Breast epithelium (tissue), 4 donors: ENCODE measurements at places on chromosomes 4 and X. TPM values are rescaled to one million over a fixed set of nuclear protein-coding genes. Genes with fewer than 3 reads are reported as not detected.

- H3K4me3 ChIP-seq, result no peak overlapping the region
- DNase-seq, result no peak
- no peaks in the 10 kb centered on the region for H3K27me3 ChIP-seq
Observed at GRCh38 chr4:155639704-155640523, 26.7 kb upstream of the GUCY1A1 start.

DNA sequence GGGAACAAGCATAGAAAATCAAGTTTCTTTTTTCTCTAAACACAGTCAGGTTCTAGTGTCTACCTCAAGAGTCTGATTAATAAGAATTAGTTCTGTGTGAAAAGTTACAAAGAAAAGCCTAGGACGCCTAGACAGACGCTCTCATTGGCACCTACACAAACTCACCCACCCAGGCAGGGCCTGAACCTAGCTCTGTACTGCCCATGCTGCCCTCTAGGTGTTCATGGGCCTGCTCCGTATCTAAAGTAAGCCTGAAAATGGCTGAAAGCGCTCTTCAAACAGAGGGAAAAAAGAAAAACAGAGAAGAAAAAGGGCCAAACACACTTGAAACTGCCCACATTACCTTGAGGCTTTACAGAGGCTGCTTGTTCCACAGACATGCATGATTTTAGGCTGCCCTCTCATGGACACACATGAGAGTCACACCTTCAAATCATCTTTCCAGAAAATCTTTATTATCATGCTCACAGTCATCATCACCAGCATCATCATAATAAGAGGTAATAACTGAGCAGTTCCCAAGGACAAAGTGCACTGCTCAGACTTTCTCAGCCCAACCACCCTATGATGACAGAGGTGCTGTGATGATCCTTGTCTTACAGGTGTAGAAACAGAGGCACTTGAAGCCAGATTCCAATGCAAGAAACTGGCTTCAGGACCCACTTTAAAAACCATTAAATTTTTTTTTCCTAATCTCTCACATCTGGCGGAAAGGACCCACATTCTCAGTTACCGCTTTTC lies 49.6 kb downstream of the MAP7D2 start:
- H3K27me3 ChIP-seq, result peaks cover 23% of the 10 kb centered on the region
- H3K36me3 ChIP-seq, result no peaks in the 10 kb centered on the region
- no peak overlapping the region for H3K4me3 ChIP-seq
- no peaks in the 10 kb centered on the region for H3K4me1 ChIP-seq
- no peak for DNase-seq

DNA sequence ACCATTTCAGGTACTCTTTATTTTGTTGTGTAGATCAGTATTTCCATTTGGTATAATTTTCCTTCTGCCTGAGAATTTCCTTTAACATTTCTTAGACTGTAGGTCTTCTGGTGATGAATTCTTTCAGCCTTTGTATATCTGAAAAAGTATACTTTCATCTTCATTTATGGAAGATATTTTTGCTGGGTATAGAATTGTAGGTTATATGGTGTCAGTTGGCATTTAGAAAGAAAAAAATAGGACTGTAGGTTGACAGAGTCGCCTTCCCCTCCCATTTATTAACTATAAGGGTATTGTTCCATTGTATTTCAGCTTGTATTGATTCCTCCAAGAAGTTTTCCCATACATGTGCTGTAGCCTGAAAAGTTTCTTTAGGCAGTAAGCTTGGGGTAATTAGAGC lies 71.9 kb downstream of the KDM6A start:
- DNase-seq, result no peak
- no peak overlapping the region for H3K4me3 ChIP-seq
- no peaks in the 10 kb centered on the region for H3K27me3 ChIP-seq
- H3K27ac ChIP-seq, result no peak overlapping the region

The SRPK3 gene
- 0.33 TPM for total RNA-seq

DNA sequence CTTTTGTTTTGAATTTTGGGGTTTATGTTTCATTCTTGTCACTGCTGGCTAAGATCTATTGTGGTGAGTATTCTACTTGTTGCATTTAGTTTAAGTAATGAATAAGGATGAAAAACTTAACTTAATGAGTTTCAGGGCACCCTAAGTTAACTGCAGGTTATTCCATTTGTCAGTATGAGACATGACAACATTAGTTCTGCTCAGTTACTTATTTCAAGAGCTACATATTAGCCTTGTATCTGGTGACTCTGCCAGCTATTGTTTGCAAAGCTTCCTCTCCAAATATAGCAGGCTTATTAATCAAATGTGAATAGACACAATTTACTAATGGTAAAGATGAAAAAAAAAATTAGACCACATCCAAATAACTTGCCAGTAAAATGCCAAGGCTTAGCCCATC lies 567.1 kb downstream of the IL15 start:
- H3K4me1 ChIP-seq, result no peaks in the 10 kb centered on the region
- no peaks in the 10 kb centered on the region for H3K36me3 ChIP-seq
- no peaks in the 10 kb centered on the region for H3K27me3 ChIP-seq

GRCh38 chr4:189809241-189809735 lies 131.4 kb upstream of the FRG1 start:
- H3K27me3 ChIP-seq, result no peaks in the 10 kb centered on the region
- no peaks in the 10 kb centered on the region for H3K4me1 ChIP-seq
- H3K4me3 ChIP-seq, result no peak overlapping the region
- H3K27ac ChIP-seq, result no peak overlapping the region

DNA sequence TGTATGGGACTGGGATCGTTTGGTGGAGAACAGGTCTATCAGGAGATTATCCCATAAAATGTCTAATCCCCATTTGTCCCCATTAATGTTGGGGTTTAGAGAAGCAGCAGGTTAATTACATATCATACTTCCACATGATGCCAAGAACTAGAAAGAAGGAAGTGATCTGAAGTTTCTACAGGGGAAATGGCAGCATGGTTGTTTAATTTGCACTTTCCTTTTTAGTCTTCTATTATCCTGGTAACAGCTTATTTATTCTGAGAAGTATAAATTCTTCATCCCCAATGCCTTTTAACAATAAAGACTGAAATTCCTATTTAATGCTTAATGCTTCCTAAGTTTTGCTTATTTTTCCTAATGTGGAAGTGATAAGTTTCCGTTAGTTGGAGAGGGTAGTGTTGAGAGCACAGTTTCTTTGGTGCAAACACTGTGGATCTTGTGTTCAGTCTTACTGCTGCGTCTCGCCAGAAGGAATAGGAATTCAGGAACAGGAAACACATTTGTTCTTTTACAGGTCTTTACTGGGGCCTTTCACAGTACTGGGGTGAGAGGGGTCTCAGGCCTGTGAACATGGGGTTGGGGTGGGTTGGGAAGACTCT lies 59.5 kb upstream of the TADA2B start:
- H3K36me3 ChIP-seq, result no peaks in the 10 kb centered on the region
- H3K4me1 ChIP-seq, result no peaks in the 10 kb centered on the region
- no peak overlapping the region for H3K27ac ChIP-seq
- peak; percentile 4 for DNase-seq

The AWAT2 gene
- total RNA-seq, result not detected

DNA sequence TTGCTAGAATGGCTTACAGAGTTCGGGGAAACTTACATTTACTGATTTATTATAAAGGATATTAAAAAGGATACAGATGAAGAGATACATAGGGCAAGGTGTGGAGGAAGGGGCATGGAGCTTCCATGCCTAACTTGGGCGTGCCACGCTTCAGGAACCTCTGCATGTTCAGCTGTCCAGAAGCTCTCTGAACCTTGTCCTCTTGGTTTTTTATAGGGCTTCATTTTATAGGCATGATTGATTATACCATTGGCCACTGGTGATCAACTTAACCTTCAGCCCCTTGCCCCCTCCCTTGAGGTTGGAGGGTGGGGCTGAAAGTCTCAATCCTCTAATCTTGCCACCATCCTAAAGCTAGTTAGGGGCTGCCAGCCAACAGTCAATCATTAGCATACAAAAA lies 10.7 kb downstream of the SMAD1 start:
- no peak overlapping the region for H3K4me3 ChIP-seq
- no peak overlapping the region for H3K27ac ChIP-seq
- H3K4me1 ChIP-seq, result no peaks in the 10 kb centered on the region
- no peak for DNase-seq
- no peaks in the 10 kb centered on the region for H3K36me3 ChIP-seq
- H3K27me3 ChIP-seq, result no peaks in the 10 kb centered on the region

The DCAF8L1 gene
- not detected for total RNA-seq

- no peaks in the 10 kb centered on the region for H3K36me3 ChIP-seq
- H3K4me3 ChIP-seq, result no peak overlapping the region
- no peak for DNase-seq
- no peak overlapping the region for H3K27ac ChIP-seq
- H3K4me1 ChIP-seq, result no peaks in the 10 kb centered on the region
Observed at GRCh38 chr4:150005537-150005936, 72.7 kb upstream of the DCLK2 start.

GRCh38 chrX:19127649-19128168 lies 5.4 kb upstream of the ADGRG2 start:
- DNase-seq, result no peak
- H3K27ac ChIP-seq, result no peak overlapping the region
- peaks cover 16% of the 10 kb centered on the region for H3K27me3 ChIP-seq
- no peaks in the 10 kb centered on the region for H3K36me3 ChIP-seq
- no peak overlapping the region for H3K4me3 ChIP-seq

DNA sequence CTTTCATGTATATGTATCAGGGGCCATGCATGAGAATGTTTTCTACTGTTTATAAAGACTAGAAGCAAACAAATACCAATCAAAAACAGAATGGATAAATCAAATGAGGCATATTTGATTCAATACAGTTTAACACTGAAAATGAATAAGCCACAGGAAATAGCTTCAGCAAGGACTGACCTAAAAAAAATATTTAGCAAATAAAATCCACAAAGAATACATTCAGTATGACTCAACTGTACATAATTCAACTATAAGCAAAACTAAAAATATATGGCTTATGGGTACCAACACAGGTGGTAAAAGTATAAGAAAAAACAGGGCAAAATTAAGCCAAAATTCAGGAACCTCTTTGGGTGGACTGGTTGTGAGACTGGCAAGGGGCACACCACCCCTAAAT lies 112.9 kb downstream of the KCNIP4 start:
- H3K27me3 ChIP-seq, result no peaks in the 10 kb centered on the region
- H3K4me3 ChIP-seq, result no peak overlapping the region
- H3K36me3 ChIP-seq, result no peaks in the 10 kb centered on the region
- DNase-seq, result no peak

GRCh38 chr4:48931459-48931858 lies 24.9 kb upstream of the OCIAD2 start:
- no peak for DNase-seq
- H3K36me3 ChIP-seq, result no peaks in the 10 kb centered on the region
- H3K4me1 ChIP-seq, result no peaks in the 10 kb centered on the region
- no peak overlapping the region for H3K27ac ChIP-seq

GRCh38 chr4:15145709-15146108 lies 143.4 kb downstream of the CPEB2 start:
- H3K27me3 ChIP-seq, result no peaks in the 10 kb centered on the region
- H3K4me3 ChIP-seq, result no peak overlapping the region
- no peaks in the 10 kb centered on the region for H3K36me3 ChIP-seq
- DNase-seq, result no peak

DNA sequence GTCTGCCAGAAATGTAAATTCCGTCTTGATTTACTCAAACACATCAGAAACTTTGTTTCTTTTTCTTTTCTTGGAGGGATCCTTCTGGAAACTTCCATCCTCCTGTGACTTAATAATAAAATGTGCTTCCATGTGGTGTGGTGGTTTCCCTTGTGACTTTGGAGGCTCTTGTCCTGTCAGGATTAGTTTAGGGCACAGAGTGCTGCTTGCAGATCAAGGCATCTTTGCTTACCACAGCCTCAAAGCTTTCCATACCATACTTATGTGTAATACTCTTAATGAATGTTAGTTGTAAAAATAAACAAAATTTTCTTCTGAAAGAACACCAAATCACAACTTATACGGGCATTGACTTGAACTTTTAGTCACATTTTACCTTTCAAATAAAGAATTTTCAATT lies 27.4 kb downstream of the GBA3 start:
- H3K4me3 ChIP-seq, result no peak overlapping the region
- no peaks in the 10 kb centered on the region for H3K36me3 ChIP-seq
- DNase-seq, result no peak
- no peaks in the 10 kb centered on the region for H3K27me3 ChIP-seq
- H3K4me1 ChIP-seq, result no peaks in the 10 kb centered on the region

The WNK3 gene
- total RNA-seq, result 3.3 TPM

GRCh38 chr4:101660607-101661006 lies 129.9 kb upstream of the BANK1 start:
- H3K27me3 ChIP-seq, result no peaks in the 10 kb centered on the region
- no peak overlapping the region for H3K27ac ChIP-seq
- H3K4me1 ChIP-seq, result no peaks in the 10 kb centered on the region
- no peaks in the 10 kb centered on the region for H3K36me3 ChIP-seq
- H3K4me3 ChIP-seq, result no peak overlapping the region

DNA sequence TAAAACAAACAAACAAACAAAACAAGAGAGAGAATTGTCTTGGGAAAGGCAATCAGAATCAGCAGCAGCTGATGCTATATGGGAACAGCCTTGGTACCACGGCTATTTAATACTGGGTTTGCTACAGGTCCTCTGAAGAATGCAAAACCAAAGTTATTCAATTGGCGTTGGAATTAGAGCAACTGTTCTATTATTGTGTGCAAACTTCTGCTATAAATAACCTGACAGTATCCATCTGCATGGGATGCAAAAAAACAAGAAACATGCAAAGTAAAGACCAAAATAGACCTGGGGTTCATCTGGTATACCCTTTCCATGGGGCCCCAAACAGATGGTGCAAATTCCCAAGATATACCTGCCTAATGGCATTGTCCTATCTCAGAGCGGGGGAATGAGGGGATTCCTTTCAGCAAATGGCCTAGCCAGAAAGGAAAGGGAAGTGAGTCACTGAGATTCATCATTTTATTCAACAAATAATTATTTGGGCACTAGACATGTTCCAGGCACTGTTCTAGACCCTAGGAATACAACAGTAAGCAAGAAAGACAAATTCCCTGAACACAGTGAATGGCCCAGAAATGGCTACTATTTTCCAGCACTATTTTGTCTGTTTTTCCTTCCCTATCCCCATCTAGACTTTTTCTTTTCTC lies 268.9 kb downstream of the FBXW7 start:
- DNase-seq, result no peak
- no peak overlapping the region for H3K4me3 ChIP-seq
- no peaks in the 10 kb centered on the region for H3K27me3 ChIP-seq

- H3K27ac ChIP-seq, result no peak overlapping the region
- no peaks in the 10 kb centered on the region for H3K4me1 ChIP-seq
- DNase-seq, result no peak
- peaks cover 7% of the 10 kb centered on the region for H3K27me3 ChIP-seq
Observed at GRCh38 chrX:119899125-119899524, 3.4 kb downstream of the AKAP14 start.
